ENCODE measurements at places on chromosomes 4 and X.

DNA sequence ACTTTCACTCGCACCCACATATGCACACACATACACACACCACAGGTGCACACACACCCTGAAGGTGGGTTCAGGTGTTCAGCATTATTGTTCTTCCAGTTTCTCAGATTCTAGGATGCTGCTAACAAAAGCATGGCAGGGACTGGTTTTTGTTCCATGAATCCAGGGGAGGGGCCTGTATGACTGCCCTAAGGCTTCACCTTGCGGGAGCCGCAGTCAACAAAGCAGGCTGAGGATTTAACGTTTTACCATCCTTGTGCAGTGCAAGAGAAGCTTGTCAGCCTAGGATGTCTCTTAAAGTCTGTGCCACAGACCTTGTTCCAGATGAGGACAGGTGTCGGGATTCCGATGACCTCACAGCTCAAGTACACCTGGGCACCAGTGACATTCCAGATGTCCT is 61.8 kb downstream of the POLR2B start:
- DNase-seq = no peak

DNA sequence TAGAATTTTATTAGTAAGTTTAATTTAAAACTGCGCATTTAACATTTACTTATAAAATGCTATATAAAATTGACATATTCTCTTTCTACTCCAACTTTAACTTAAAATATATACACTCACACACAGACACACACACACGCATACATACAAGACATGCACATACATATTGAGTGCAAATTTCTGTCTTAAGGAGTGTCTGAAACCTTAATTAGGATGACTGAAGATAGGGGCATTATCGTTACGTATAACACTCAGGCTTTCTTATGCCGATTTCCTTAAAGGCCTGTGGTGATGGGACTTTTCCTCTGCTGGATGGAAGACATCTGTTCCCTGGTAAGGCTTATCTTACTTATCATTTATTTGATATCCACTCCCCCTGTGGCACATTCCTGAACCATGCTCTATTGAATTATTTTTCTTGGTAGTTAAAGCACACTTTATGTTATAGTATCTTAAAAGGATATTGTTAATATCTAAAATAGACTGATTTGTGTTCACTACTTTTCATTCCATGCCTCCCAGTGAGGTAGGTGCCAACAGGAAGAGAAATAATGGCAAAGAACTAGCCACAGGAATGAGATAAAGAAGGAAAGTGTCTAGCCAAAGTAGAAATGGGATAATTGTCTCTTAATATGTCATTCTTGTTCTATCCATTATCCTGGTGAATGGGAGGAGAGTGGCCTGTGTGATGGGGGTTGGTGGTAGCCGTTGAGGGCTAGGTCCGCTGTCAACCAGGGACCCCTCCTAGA is 92.9 kb upstream of the GPRIN3 start:
- no peak for DNase-seq

DNA sequence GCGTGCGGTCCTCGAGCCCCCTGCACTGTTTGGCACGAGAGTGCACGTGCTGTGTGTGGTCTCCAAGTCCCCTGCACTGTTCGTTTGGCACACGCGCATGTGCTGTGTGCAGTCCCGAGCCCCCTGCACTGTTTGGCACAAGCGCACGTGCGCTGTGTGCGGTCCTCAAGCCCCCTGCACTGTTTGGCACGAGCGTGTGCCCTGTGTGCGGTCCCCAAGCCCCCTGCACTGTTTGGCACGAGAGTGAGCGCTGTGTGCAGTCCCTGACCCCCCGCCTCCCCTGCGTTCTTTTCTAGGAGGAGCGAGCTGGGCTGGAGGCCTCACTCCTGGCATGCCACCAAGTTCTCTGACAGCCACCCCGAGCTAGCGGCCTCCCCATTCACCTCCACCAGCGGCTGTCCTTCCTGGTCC is 76.5 kb upstream of the CLDN34 start:
- no peak for DNase-seq

- DNase-seq = no peak
Observed at GRCh38 chrX:1215123-1215823, 2.8 kb upstream of the CRLF2 start.

DNA sequence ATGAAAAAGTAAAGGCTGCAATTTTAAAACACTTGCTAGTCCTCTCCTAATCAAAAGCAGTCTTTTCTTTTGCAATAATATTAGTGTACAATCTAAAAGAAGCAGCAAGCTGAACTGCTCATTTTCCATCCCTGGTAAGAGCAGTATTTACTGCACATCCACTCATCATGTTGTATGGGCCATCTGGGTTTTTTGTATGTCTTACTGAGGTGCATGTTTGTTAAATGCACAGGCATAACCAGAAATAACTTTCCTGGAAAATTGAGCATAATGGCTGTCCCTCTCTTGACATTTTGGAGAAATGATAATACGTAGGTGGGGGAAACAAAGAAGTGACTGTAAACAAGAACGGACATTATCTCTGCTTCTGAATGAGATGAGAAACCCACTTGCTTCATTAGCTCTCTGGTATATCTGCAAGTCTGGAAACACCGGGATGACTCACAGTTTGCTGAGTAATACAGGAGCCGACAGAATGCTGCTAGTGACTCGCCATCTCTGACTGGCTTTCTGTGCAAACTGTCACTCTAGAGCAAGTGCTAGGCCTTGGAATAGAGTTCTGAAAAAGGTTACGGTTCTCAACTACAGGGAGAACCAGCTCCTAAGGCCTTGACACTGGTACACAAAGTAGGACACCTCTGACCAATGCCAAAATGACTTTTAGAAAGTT is 85.7 kb upstream of the MTM1 start:
- no peak for DNase-seq

DNA sequence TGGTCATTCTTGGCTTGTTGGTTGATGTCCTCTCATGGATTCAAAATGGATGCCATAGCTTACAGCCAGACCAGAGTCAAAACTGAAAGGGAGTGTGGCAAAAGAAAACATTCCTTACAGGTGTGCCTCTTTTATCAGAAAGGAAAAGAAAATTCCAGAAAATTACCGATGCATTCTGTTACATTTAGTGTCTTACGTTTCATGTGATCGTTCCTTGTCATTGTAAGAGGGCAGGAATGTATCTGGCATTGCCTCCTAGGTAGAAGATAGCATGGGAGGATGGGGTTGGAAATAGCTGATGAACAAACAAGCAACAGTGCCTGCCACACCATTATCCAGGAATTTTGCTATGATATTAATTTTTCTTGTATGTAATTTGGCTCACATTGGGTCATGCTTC is 13.1 kb downstream of the GRXCR1 start:
- no peak for DNase-seq

- no peak for DNase-seq
Observed at GRCh38 chr4:36618102-36618501, 336.7 kb downstream of the DTHD1 start.

- DNase-seq = no peak
Observed at GRCh38 chr4:78457751-78458150, 93.8 kb upstream of the ANXA3 start.

DNA sequence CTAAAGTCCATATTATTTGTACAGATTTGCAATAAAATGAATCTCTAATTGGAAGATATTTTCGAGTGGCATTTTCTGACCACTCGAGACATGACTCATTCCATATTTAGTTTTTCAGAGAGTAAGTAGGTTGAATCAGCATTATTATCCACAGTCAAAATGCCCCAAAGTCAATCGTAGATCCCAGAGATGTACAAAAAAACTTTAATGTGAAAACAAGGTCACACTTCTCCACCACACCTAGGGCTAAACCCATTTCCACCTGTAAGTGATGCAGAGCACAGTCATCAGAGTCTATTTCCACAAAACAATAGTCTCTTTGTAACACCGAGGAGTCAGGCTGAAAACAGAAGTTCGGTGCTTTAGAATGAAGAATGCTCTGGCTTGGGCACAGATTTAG is 117.1 kb upstream of the TENM3 start:
- no peak for DNase-seq

GRCh38 chrX:133580625-133581024 is 165.3 kb upstream of the GPC4 start:
- DNase-seq = no peak

- DNase-seq = no peak
Observed at GRCh38 chr4:10115271-10115796, 1.3 kb downstream of the WDR1 start.

- DNase-seq = no peak
Observed at GRCh38 chr4:42492962-42493361, 95.7 kb downstream of the SHISA3 start.

DNA sequence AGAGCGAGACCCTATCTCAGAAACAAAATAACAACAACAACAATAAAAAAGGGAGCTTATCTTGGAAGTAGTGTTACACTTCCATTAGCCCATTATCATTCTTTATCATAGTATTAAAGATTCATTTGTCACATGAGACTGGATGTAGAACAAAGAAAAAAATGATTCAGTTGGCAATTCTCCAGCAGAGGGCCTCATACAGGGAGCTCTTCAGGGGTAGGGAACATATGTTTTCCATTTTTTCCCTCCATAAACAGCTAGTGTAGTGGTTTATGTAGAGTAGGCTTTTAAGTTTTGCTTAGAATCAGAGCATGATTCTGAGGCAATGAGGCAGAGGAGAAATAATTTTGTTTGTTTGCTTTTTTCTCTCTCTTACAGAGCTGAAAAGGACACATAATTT is 5.8 kb downstream of the CPE start:
- no peak for DNase-seq

DNA sequence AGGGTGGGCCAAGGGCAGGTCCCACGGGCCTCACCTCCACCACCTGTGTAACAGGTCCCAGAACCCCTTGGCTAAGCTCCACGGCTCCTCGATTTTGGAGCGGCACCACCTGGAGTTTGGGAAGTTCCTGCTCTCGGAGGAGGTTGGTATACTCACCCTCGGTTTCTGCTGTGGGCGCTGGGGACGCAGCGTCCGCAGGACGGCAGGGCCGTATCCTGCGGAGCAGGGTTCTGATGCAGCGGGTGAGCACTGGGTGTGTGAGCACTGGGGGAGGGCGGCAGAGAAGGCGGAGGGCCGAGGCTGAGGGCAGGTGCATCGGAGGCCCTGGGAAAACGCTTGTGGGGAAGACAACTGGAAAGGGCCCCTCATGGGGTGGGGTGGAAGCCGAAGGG is 11.0 kb downstream of the ATP5ME start:
- DNase-seq = no peak

GRCh38 chr4:163090997-163091684 is 75.5 kb downstream of the NAF1 start:
- DNase-seq = no peak
